Activated CD4-positive, alpha-beta T cell treated with anti-CD3 and anti-CD28 coated beads, Interleukin-2, amount 50 U/mL, for 24 hours (primary cell): ENCODE measurements at places on chromosomes 13 and 19.

DNA sequence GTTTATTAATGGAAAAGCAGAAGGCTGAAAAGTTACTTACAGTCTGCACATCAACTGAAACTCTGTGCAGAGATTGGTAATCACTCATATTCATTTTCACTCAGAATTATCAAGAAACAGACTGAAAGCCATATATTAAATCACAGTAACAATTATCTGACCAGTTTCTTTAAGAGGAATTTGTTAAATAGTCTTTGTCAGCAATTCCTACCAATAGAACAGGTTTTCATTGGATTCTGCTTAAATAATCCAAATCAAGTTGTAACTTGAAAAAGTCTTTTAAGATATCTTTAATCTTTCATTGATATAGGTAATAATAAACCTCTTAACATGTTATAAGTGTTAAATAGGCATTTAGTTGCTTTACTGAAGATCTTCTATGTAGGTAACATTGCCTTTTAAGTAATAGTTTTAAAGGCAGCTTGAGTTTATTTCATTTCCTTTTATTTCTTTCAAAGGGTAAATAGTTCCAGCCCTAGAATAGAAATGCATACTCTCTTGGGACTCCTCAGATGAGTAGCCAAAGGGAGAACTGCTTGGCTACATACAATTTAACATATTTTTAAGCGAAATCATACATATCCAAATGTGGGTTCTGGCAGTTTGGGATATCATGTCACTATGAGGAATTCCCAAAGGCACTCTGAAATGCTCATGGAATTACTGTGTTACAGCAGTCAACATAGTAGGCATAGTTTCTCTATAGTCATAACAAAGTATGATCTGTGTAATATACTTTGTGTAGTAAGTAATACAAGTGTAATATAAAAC, 326.0 kb upstream of the SPRY2 start:
- DNase-seq, result no peak

DNA sequence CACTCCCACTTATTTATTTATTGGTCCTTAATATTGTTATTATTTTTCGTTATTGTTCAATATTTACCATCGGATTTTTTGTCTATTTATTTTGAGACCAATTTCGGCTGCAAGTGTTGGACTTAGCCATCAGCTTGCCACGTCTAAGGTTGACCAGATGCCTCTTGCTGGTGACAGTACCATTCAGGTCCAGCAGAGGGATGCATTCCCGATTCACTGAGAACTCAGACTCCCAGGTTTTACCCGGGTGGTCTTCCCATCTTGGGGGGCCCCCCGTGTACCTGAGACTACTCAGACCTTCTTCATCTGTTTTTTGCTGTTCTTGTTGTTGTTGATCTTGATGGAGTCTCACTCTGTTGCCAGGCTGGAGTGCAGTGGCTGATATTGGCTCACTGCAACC, 1435.2 kb downstream of the UQCRFS1 start:
- DNase-seq, result no peak

DNA sequence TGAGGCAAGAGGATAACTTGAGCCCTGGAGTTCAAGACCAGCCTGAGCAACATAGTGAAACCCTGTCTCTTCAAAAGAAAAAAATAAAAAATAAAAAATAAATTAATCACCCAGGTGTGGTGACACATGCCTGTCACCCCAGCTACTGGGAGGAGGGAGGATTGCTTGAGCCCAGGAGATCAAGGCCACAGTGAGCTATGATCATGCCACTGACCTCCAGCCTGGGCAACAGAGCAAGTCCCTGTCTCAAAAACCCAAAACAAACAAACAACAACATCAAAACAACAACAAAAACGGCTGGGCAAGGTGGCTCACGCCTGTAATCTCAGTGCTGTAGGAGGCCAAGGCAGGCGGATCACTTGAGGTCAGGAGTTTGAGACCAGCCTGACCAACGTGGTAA, 4.3 kb upstream of the SLC39A3 start:
- DNase-seq, result no peak

- peak; percentile 86 for DNase-seq
These were observed 441 bp upstream of the ZFP28 start for GRCh38 chr19:56538254-56538760.

- no peak for DNase-seq
These were observed 12.7 kb downstream of the SLC27A1 start for GRCh38 chr19:17482877-17483604.

- DNase-seq, result no peak
These were observed 23.8 kb upstream of the ASF1B start for GRCh38 chr19:14160017-14160703.

DNA sequence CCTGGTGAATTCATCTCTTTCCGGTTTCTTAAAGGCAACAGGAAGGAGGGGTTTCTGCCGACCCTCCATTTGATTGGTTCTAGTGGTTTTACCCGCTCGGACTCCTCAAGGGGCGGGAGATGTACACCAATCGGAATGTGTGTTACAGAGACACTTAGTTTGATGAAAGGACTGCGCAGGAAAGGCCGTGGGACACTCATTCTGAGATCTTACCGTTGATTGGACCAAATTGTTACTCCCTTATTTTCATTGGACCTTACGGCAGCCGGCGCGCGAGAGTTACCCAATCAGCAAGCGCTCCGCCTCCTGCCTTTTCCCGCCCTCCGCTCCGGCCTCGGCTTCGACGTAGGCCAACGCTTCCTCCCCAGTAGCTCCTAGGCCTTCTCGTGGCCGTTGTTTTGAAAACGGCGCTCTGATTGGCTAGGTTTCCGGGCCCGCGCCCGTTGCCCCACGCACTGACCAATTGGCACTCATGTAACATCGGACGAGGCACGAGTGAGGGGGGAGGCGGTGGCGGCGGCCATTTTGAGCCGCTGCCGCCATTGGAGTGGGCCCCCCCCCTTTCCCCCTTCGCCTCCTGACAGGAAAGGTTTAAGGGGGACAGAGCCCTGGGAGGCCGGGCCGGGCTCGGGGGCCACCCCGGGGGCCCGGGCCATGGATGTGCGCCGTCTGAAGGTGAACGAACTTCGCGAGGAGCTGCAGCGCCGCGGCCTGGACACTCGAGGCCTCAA, at the start of gene HNRNPUL1:
Gene HNRNPUL1, plus strand, starts transcription at position 523 of the 731 bp plus-strand sequence. Its CDS starts 132 bp downstream, at position 655.
- peak; percentile 99 for DNase-seq

DNA sequence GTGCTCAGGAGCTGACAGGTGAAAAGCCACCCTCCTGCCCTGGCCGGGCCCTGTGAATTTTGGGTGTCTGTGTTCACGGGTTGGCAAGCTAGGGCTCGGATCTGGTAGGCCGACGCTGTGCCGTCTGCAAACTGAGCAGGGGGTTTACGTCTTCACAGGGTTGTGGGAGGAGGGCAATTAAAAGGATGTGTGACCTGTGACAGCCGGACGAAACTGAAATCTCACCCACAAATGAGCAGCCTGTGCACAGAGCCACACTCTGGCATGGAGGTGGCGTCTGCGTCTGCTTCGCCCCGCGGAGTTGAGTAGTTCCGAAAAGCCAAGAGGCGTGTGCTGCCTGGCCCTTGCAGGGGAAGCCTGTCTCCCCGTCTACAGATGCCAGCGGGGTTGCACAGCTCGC, 117.3 kb downstream of the KDM4B start:
- DNase-seq, result no peak

GRCh38 chr13:76848596-76848995, 37.6 kb downstream of the KCTD12 start:
- DNase-seq, result no peak

GRCh38 chr13:98689347-98689968, 63.0 kb downstream of the SLC15A1 start:
- no peak for DNase-seq

GRCh38 chr13:46383383-46383782, 3.7 kb downstream of the RUBCNL start:
- no peak for DNase-seq

GRCh38 chr13:66503890-66504289, 726.2 kb downstream of the PCDH9 start:
- no peak for DNase-seq

GRCh38 chr13:64206430-64207225, 2791.0 kb upstream of the PCDH20 start:
- no peak for DNase-seq

- no peak for DNase-seq
These were observed 26.9 kb downstream of the NOTCH3 start for GRCh38 chr19:15173746-15174404.

- DNase-seq, result no peak
These were observed 14.0 kb downstream of the ELL start for GRCh38 chr19:18507727-18508440.

DNA sequence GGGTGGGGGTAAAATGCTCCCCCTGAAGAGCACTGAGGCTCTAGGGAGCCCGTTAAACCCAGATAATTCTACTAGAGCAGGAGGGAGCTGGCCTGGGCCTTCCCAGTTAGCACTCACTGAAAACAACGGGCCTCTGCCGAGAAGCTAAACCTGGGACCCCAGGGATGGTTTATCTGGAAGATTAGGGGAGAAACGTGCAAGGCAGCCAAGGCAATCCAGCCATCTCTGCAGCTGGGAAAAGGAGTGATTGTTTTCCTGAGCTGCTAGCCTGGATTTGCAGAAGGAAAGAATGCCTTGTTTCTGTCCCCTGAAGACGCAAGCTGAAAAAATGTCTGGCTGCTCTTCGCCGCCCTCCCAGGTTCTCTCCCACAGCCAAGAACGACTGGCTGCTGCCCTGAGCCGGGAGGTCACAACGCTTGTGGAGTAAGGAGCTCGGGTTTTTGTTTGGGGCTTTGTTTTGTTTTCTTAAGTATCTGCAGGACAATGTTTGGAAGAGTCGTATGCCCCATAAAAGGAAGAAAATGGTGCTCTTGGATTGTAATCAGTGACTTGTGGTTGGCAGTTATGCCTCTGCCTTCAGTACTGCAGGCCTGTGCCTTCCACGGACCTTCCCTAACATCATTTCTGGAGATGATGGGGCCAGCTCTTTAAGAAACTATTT, 31.5 kb downstream of the COL4A2 start:
- no peak for DNase-seq

DNA sequence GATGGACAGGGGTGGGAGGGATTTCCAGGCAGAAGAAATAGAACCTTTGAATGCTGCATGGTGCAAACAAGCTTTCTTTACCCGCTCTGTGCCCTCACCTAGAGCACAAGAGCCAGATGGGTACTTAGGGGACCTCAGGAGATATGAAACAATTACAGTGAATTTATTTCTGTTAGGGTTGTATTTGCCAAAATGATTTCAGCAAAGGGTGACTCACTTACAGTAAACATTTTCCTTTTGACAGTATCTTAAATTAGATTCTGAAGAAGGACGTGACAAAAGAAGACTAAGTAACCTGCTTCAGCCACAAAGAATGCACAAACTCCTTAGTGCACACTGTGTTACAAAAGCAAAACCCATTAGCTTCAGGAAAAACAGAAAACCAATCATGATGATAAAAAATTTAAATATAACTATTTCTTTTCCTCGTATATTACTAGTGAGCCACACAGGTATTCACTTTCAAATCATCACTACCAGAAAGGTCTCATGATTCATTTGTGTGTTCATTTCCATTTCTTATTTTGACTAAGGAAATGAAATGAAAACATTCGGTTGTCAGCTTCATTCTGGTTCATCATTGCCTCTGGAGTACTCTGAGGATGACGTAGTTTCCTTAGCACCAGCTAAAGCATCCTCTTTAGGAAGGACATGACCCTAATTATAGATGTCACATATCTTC, 158.8 kb downstream of the NHLRC3 start:
- DNase-seq, result no peak

DNA sequence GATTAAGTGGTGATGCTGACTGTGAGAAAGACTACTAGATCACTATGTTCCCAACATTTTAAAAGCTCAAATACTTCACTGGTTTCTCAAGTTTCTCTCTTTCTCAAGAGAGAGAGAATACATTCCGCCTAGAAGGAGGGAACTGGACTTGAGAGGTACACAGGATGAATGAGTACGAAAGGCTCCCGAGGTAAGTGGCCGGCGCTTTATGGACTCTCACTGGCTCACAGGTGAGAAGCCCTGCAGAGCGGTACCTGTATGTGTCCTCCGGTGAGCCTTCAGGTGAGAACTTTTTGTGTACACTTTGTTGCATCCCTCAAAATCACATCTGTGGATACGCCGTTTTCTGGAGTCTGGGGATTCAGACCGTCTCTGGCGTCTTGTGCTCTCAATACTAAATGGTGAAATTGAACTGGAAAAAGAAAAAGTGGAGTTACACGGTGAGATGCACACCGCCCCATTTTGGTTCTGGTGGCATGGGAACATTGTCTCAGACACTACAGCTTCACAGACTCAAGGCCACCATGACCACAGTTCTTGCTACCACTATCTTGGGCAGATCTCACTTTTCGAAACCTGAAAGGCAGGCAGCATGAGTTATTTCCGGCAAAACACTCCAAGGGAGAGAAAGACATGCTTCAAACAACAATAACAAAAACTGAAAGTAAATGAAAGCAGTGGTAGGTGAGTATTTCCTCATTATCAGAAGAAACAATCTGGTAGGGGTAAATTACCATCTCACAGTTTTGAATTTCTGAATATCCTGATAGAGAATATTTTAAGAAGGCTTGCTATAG, 418.9 kb downstream of the KLF12 start:
- no peak for DNase-seq

DNA sequence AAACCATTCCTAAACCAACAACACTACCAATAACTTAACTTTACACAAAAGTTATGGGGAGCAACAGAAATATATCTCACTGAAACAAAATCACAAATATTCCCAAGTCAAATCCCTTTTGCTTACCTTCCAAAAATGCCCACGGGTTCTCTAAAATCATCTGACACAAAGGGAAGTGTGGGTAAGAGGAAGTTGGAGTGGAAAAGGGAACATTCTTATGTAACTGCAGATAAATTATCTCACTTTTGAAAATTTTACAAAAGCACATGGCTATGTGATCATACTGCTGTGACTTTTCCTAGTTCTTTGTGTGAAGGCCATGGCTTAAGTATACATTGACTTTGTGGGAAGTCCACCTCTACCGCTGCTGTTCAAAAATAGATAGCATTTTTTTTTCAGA, 350.5 kb downstream of the GPC6 start:
- DNase-seq, result no peak

DNA sequence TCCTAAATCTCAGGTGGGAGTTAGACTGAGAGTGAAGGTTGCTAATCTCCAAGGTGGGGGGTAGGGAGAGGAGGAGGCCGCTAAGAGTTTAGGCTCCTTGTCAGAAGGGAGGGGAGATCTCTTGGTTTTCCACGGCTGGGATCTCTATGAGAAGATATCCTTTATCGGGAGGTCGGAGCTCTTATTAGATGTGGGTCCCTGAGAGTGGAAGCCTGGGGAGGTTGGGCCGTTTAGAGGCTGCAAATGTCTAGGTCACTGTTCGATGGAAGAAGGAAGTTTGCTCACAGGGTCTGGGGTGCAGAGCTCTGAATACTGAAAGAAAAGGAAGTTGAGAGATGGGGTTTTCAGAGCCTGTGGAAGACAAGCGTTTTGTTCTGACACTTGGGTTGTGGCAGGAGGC, 3.8 kb downstream of the MYADM start:
- DNase-seq, result no peak
